SK-MEL-5 (cell line): ENCODE measurements at places on chromosomes 1 and 21. TPM values are rescaled to one million over a fixed set of nuclear protein-coding genes. Genes with fewer than 3 reads are reported as not detected.

- DNase-seq: no peak
Observed at GRCh38 chr1:244164511-244164890, 113.4 kb downstream of the ZBTB18 start.

Gene MANEAL
- total RNA-seq: 22.3 and 27.3 TPM in 2 replicates

Gene FAM72A
- total RNA-seq: 3.7 and 6.4 TPM in 2 replicates

Gene KRTAP19-1
- total RNA-seq: 0.34 and 1.3 TPM in 2 replicates

DNA sequence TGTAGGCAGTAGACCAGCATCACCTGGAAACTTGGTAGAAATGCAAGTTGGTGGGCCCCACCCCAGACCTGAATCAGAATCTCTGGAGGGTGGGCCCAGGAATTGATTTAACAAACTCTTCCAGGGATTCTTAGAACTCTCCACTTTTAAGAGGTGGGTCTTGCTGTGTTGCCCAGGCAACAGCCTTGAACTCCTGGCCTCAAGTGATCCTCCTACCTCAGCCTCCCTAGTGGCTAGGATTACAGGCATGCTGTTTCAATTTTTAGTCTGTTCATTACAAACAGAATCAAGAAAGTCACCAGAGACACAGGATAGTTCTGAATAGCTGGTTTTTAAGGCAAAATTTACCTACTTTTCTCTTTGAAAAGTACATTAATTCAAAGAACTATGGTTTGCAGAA, 31.2 kb downstream of the NCF2 start:
- no peak for DNase-seq

- no peak for DNase-seq
Observed at GRCh38 chr21:46618738-46619379, 14.0 kb upstream of the S100B start.

Gene CFHR3
- not detected in 2 replicates for total RNA-seq

GRCh38 chr1:153567621-153568366, 2.1 kb upstream of the S100A2 start:
- DNase-seq: peak; percentile 77

GRCh38 chr1:50700621-50701020, 259.4 kb downstream of the FAF1 start:
- no peak for DNase-seq

Gene ZFP69
- 4.0 and 5.7 TPM in 2 replicates for total RNA-seq

Gene RAB7B
- total RNA-seq: 2.6 and 3.4 TPM in 2 replicates

GRCh38 chr1:172390683-172391551, 29.6 kb upstream of the C1orf105 start:
- no peak for DNase-seq

DNA sequence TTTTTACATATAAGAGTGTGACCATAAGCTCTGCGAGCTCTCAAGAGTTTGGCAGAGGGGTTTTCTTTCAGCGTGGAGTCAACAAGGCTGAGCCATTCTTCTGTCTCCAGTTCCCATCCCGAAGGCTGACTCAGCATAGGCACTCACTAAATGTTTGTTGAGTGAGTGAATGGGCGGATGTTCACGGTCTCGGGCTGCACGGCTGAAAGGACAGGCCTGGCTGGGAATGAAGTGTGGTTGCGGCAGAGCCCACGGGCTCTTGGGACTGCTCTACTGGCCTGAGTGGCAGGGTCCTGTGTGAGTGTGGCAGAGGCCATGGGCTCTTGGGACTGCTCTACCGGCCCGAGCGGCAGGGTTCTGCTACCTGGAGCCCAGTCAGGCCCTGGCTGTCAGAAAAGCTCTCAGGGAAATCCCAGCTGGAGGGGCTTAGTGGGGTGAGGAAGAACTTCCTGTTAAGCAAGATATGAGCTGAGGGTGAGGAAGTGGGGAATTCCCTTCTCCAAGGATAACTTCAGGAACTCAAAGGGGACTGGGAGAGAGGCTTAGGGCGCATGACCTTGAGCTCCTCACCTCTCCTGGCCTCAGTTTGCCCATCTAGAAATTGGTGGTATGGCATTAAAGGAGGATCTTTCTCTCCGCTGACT, 56.6 kb upstream of the C1orf174 start:
- DNase-seq: no peak

- no peak for DNase-seq
Observed at GRCh38 chr1:64062941-64063581, 140.4 kb upstream of the UBE2U start.

Gene SMIM11
- 7.8 and 14.2 TPM in 2 replicates for total RNA-seq

GRCh38 chr1:181255270-181255929, 166.9 kb downstream of the IER5 start:
- no peak for DNase-seq

Gene NBPF14
- total RNA-seq: 17.7 and 22.1 TPM in 2 replicates

GRCh38 chr1:228905701-228906101, 170.4 kb downstream of the RHOU start:
- no peak for DNase-seq

Gene FCRL6
- total RNA-seq: not detected in 2 replicates

DNA sequence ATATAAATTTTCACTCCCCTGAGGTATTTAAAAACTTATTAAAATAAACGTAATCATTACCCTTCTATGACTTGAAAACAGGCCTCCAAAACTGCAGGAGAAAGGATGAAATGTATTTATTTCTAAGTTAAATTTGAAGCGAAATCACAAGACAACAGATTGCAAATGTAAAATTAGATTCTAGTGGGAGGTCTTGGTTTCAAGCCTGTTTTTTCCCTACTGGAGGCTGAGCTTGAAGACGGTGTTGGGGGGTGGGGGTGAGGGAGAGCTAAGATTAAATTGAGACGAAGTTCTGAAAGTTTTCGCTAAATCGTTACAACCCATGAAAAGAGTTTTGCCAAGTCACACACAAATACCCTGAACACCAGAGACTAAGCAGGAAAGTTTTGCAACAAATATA, 68.2 kb downstream of the TIAM1 start:
- DNase-seq: no peak

Gene PDC
- not detected in 2 replicates for total RNA-seq

- no peak for DNase-seq
Observed at GRCh38 chr1:119929643-119930315, 33.5 kb upstream of the ADAM30 start.

GRCh38 chr1:230828421-230828820, 39.9 kb downstream of the C1orf198 start:
- DNase-seq: no peak

Gene SERPINC1
- total RNA-seq: not detected in 2 replicates

- no peak for DNase-seq
Observed at GRCh38 chr21:14479241-14479786, 66.8 kb downstream of the SAMSN1 start.

- no peak for DNase-seq
Observed at GRCh38 chr1:100581096-100581705, 43.3 kb downstream of the GPR88 start.

Gene FRRS1
- 7.6 and 8.9 TPM in 2 replicates for total RNA-seq

DNA sequence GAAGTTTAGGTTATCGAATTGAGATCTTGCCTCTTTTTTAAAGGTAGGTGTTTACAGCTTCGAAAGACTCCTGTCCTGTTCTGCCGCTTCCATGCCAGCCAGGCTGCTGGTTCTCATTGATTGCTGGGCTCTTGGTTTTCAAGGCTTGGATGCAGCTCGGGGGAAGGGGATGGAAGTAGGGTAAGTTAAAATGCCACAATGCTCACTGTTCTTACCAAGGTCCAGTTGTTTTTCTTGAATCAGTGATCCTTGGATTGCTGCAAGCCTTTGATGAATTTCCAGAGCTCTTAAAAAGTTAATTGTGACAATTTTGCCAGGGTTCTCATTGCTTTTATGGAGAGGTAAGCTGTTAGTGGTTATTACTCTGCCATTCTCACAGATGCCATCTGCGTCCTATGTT, 74.9 kb downstream of the PCBP3 start:
- DNase-seq: no peak

DNA sequence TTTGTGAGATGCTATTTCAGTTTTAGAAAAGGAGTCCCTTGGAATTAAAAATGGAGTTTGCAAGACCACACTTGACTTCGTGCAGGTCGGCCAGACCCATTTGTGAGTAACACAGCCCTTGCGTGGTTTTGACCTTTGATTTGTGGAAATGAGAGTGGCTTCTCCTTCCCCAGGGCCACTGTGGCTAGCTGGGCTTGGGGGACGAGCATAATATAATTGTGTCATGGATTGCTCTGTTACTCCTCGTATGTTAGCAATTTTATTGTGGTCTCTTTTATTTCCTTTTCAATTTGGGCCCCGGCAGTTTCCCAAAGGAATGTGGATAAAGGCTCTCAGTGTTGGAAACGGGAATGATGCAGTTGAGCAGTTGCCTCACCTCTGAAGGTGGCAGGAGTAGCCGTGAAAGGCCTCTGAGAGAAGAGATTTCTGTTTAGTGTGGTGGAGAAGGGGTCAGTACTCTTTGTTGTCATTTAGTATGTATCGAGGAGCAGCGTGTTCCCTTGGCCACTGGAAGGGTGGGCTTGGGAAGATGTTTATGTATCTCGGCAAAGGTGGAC, 194.6 kb downstream of the PBX1 start:
- no peak for DNase-seq

GRCh38 chr1:27341525-27342252, at the start of gene SYTL1:
Gene SYTL1 (plus strand): TSS chr1:27342022. CDS start chr1:27345335, 3,313 bp downstream.
- DNase-seq: no peak

Gene ITLN2
- total RNA-seq: 0.69 and 0.90 TPM in 2 replicates

DNA sequence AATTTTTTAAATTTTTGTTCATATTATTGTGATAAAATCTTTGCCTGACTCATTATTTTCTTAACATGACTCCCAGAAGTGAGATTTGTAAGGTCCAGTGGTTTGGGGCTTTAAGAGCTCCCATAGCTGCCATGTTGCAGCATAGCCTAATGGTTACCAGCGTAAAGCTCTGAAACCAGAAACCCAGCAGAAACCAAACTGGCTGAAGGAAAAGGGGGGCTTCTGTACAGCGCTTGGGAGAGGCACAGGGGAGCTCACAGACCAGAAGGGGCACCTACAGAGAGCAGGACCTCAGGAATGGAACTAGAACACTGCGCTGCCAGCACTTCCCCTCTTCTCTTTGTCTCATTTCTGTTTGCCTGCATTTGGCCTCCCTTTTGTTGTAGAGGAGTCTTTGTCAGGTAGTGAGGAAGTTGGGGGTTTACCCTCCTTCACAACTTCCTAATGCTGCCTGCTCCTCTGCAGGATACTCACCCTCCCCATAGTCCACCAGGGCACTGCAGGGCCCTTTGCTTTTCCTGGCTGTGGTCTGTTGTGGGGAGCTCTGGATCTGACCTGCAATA, 2.6 kb upstream of the PYCR2 start:
- no peak for DNase-seq

Gene ERG
- not detected in 2 replicates for total RNA-seq

DNA sequence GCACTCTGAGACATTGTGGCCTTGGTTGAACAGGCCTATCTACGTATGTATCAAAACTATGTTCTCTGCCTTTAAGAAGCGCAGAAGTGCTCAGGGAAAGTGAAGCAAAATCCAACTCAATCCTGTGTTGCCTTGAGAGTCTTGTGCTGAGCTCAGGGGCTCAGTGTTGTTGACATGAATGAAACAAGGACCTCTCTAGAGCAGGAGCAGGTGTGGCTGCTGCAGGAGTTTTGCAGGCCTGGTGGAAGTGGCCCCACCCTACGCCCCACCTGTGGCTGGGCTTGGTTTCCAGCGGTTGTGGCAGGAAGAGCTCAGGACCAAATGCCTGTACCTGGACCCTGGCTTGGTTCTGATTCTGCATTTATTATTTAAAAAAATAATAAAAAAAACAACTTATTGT, 20.9 kb downstream of the CA6 start:
- DNase-seq: no peak

GRCh38 chr1:203137324-203137723, 9.8 kb downstream of the ADORA1 start:
- DNase-seq: no peak

Gene RAP1GAP
- 0.61 and 0.95 TPM in 2 replicates for total RNA-seq

Gene LCE6A
- not detected in 2 replicates for total RNA-seq

GRCh38 chr1:93419344-93419743, 28.6 kb upstream of the FNBP1L start:
- DNase-seq: peak; percentile 92

GRCh38 chr1:225944951-225945350, 3.9 kb upstream of the LEFTY2 start:
- DNase-seq: no peak

Gene RIMS3
- total RNA-seq: 1.8 and 2.6 TPM in 2 replicates

- no peak for DNase-seq
Observed at GRCh38 chr1:221793439-221794078, 51.7 kb upstream of the DUSP10 start.

- DNase-seq: peak; percentile 62
Observed at GRCh38 chr1:117564227-117565075, 41.4 kb upstream of the TENT5C start.

GRCh38 chr21:26887251-26887650, 42.0 kb upstream of the ADAMTS1 start:
- no peak for DNase-seq
